ENCODE measurements at places on chromosomes 5 and 9. TPM values are rescaled to one million over a fixed set of nuclear protein-coding genes. Genes with fewer than 3 reads are reported as not detected.

OR1J2 gene
- total RNA-seq = not detected

DNA sequence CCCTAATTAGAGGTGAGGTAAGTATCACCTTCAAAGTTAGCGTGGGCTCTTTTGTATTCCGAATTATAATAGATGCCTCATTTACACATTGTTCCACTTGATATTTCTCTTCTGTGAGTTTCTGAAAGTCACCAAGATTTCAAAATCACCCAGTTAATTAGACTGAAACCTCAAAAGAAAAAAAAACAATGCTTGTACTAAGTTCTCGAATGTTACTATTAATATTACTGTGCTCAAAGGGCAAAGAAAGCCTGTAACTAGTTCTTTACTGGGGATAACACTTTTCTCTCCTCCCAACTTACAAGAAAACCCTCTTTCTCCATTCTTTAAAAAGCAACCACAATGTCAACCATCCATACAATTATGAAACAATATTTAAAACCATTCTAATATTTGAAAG lies 98.5 kb downstream of the STRBP start:
- H3K27ac ChIP-seq = no peak overlapping the region
- peaks cover 5% of the 10 kb centered on the region for H3K27me3 ChIP-seq
- H3K4me1 ChIP-seq = no peaks in the 10 kb centered on the region
- H3K36me3 ChIP-seq = no peaks in the 10 kb centered on the region
- DNase-seq = no peak

CDX1 gene
- not detected for total RNA-seq

GRCh38 chr5:88490874-88491273 lies 222.2 kb upstream of the TMEM161B start:
- H3K27ac ChIP-seq = no peak overlapping the region
- H3K27me3 ChIP-seq = no peaks in the 10 kb centered on the region
- H3K36me3 ChIP-seq = no peaks in the 10 kb centered on the region
- no peak for DNase-seq
- H3K4me1 ChIP-seq = no peaks in the 10 kb centered on the region

KIF2A gene
- 53.2 TPM for total RNA-seq

FOXD4L3 gene
- not detected for total RNA-seq

GRCh38 chr5:104344809-104345208 lies 782.2 kb upstream of the NUDT12 start:
- H3K4me1 ChIP-seq = no peaks in the 10 kb centered on the region
- H3K36me3 ChIP-seq = no peaks in the 10 kb centered on the region
- H3K27ac ChIP-seq = no peak overlapping the region
- H3K27me3 ChIP-seq = no peaks in the 10 kb centered on the region
- no peak for DNase-seq
- H3K4me3 ChIP-seq = no peak overlapping the region

DNA sequence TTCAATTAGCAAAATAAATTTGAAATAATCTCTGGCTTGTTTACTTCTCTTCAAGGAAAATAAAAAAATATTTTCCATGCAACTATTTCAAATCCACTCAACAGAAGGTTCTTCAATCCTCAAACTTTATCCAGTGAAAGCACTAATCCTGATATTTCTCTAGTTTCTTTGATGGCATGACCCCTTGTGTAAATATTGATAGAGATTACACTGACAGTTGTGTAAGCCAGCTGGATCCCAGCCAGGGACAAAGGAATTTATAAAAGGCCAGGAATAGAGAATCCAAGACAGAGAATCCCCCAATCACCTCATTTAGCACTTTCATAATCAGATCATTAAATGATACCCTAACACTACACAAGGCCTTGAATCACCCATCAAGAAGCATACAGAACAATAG lies 135.2 kb downstream of the GNA14 start:
- no peak overlapping the region for H3K27ac ChIP-seq
- peaks cover 12% of the 10 kb centered on the region for H3K4me1 ChIP-seq
- peaks cover 13% of the 10 kb centered on the region for H3K27me3 ChIP-seq
- DNase-seq = no peak
- no peak overlapping the region for H3K4me3 ChIP-seq
- no peaks in the 10 kb centered on the region for H3K36me3 ChIP-seq

FSTL4 gene
- not detected for total RNA-seq

DNA sequence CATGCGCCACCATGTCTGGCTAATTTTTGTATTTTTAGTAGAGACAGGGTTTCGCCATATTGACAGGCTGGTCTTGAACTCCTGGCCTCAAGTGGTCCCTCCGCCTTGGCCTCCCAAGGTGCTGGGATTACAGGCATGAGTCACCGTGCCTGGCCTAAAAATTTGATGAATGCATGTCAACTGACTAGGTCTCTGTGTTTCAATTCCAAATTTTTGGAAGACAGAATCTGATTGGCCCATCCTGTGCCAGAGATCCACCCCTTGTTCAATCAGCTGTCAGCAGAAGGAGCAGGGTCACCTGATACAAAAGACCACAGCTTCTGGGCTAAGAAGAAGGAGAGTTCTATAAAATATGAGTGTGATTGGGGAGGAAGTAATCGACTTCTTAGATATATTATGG lies 43.5 kb upstream of the COL15A1 start:
- no peak overlapping the region for H3K4me3 ChIP-seq
- H3K27ac ChIP-seq = no peak overlapping the region
- peaks cover 19% of the 10 kb centered on the region for H3K27me3 ChIP-seq
- H3K4me1 ChIP-seq = peaks cover 16% of the 10 kb centered on the region
- H3K36me3 ChIP-seq = peaks cover 9% of the 10 kb centered on the region

GRCh38 chr5:58922461-58923171 lies 339.7 kb downstream of the RAB3C start:
- H3K4me1 ChIP-seq = no peaks in the 10 kb centered on the region
- H3K27ac ChIP-seq = no peak overlapping the region
- no peak for DNase-seq
- H3K4me3 ChIP-seq = no peak overlapping the region
- peaks cover 3% of the 10 kb centered on the region for H3K27me3 ChIP-seq
- H3K36me3 ChIP-seq = no peaks in the 10 kb centered on the region

- DNase-seq = peak; percentile 75
- no peaks in the 10 kb centered on the region for H3K36me3 ChIP-seq
- peak overlapping the region; percentile 96 for H3K4me3 ChIP-seq
- H3K27ac ChIP-seq = peak overlapping the region; percentile 98
Measured at GRCh38 chr5:149959406-149960236, 937 bp upstream of the SLC26A2 start.

- peaks cover 2% of the 10 kb centered on the region for H3K27me3 ChIP-seq
- H3K36me3 ChIP-seq = no peaks in the 10 kb centered on the region
- H3K4me3 ChIP-seq = no peak overlapping the region
- DNase-seq = no peak
- H3K27ac ChIP-seq = no peak overlapping the region
Measured at GRCh38 chr9:81266674-81267073, 422.7 kb downstream of the TLE1 start.

- no peak overlapping the region for H3K27ac ChIP-seq
- H3K4me3 ChIP-seq = no peak overlapping the region
- H3K4me1 ChIP-seq = no peaks in the 10 kb centered on the region
- peaks cover 5% of the 10 kb centered on the region for H3K27me3 ChIP-seq
- no peaks in the 10 kb centered on the region for H3K36me3 ChIP-seq
- DNase-seq = no peak
Measured at GRCh38 chr5:174608631-174609097, 115.7 kb upstream of the MSX2 start.

DNA sequence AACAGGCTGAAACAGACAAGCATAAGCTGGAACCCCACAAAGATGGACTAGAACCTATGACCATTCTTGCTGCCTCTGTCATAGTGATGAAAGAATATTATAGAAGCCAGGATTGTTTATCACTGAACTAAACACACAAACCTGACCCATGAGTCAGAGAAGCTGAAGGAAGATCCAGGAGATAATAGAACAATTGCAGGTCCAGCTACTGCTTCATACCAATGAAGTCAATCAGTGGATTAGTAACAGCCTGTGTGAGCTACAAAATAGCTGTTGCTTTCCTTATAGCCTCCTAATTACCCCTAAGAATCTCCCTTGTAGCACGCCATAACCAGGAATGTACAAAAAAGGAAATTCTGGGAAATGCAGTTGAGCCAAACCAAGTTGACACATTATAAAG lies 459.9 kb upstream of the ZNF462 start:
- no peaks in the 10 kb centered on the region for H3K27me3 ChIP-seq
- no peaks in the 10 kb centered on the region for H3K36me3 ChIP-seq
- DNase-seq = peak; percentile 1

DNA sequence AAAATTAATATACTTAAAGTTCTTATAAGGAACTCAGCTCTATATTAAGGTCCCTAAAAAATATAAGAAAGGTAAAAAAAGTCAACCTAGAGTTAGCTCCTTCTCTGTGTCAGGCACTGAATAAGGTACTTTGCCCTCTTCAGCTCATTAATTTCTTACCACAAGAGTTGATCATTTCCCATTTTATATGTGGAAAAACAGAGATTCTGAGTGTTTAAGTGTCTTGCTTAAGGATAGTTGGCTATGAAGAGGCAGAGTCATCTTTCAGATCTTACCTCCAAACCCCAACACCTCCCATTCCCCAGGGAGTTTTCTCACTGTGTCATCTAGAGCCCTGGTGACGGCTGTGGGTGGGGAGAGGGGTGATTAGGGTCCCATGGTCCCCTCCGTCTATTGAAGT lies 40.6 kb downstream of the INSYN2B start:
- no peak overlapping the region for H3K4me3 ChIP-seq
- no peak for DNase-seq
- H3K4me1 ChIP-seq = peaks cover 65% of the 10 kb centered on the region
- no peak overlapping the region for H3K27ac ChIP-seq
- peaks cover 21% of the 10 kb centered on the region for H3K36me3 ChIP-seq

COL5A1 gene
- total RNA-seq = 310 TPM

SLC12A7 gene
- total RNA-seq = 0.11 TPM

STK10 gene
- total RNA-seq = 50.7 TPM
